ENCODE measurements at places on chromosomes 7 and 10.

DNA sequence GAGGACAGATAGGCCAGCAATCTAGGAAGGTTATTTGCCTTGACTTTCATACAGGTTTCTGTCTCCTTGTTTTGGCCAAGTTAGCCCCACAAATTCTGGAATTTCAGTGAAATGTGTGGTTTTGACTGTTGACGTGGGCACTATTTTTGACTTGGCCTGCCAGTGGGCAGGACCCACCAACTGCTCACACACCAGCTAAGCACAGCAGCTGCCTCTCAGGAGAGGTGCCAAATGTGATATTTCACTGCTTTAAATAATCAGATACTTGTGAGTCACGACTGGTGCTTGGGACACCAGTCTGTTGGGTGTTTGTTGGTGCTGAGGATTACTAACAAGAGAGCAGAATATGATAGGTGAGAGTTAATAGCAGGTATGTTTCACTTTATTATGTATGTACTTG is 409.7 kb upstream of the MTPN start:
- DNase-seq = no peak

GRCh38 chr7:99199226-99199625 is 8.7 kb downstream of the KPNA7 start:
- no peak for DNase-seq

DNA sequence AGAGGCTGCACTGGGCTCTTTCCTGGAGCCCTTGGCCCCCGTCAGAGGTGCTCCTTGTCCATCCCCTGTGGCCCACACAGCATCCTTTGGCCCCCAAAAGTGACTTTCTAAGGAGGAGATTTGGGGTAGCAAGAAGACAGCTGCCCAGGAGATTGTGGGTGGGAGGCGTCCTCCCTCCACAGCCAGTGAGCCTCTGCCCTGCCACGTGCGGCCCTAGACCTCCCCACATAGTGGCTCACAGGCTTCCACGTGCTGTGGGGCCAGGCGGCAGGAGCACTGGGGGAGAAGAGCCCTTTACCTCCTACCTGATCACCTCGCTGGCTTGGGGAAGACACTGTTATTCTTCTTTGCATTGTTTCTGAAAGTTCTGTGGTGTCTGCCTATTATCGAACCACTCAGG is 178.8 kb downstream of the TCERG1L start:
- no peak for DNase-seq

GRCh38 chr10:104485632-104486031 is 132.0 kb downstream of the CFAP58 start:
- no peak for DNase-seq

GRCh38 chr7:135879233-135879632 is 97.9 kb downstream of the MTPN start:
- DNase-seq = no peak

GRCh38 chr10:89209718-89210117 is 2.6 kb upstream of the CH25H start:
- no peak for DNase-seq
